Lower lobe of right lung (tissue), 2 donors: ENCODE measurements at places on chromosomes 13 and 19.

- no peak for DNase-seq
Observed at GRCh38 chr19:56142897-56143434, 1.9 kb downstream of the ZNF444 start.

DNA sequence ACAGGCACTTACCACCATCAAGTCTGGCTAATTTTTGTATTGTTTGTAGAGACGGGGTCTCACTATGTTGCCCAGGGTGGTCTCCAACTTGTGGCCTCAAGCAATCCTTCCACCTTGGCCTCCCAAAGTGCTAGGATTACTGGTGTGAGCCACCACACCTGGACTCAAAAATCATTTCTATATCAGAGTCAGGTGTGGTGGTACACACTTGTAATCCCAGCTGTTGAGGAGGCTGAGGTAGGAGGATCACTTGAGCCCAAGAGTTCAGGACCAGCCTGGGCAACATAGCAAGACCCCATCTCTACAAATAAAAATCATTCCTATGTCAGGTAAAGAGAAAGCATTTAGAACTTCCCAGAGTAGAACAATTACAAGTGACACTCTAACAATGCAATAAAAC lies 48.4 kb downstream of the MYO9B start:
- no peak for DNase-seq

DNA sequence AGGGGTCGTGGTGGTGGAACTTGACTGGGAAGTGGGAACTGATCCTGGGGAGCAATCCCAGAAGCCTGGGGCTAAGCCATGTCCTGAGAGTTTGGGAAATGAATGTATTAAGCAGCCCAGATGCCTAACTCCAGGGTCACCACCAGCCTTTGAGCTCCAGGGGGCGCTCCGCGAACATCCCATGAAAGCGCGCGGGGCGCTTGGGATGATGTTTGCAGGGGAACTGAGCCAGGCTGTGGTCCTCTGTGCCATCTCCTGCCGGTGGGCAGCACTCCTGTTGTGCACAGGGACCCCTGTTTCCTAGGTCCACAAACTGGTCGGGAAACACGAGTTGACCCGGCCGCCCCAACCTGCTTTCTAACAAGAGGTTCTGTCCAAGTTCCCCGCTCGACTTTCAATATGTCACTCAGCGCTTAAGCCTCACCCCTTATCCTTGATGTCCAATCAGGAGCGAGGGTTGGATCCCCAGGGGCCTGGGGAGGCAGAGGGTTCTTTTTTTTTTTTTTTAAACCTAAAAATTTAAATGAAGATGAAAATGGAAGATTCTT lies 14.4 kb downstream of the LEUTX start:
- peak; percentile 83 for DNase-seq

GRCh38 chr13:94369972-94370436 lies 109.5 kb downstream of the DCT start:
- no peak for DNase-seq

DNA sequence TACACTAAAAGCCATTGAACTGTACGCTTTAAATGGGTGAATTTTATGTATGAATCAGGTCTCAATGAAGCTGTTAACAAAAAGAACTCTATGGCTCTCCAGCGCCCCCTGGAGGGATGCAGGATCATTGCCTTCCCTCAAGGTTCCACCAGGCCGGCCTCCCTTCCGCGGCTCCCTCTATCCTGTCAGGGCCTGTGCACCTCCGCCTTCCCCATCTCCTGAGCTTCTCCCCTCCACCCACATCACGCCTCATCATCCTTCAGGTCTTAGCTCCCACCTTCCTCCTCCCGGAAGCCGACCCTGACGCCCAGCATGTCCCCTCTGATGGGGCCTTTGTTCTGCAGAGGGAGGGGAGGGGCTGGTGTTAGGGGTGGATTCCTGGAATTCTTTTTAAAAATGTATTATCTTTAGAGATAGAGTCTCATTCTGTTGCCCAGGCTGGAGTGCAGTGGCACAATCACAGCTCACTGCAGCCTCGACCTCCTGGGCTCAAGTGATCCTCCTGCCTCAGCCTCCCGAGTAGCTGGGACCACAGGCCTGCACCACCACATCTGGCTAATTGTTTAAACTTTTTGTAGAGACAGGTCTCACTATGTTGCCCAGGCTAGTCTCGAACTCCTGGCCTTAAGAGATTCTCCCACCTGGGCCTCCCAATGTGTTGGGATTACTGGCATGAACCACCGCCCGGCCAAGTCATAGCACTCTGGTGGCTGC lies 27.7 kb downstream of the MEIS3 start:
- peak; percentile 86 for DNase-seq

DNA sequence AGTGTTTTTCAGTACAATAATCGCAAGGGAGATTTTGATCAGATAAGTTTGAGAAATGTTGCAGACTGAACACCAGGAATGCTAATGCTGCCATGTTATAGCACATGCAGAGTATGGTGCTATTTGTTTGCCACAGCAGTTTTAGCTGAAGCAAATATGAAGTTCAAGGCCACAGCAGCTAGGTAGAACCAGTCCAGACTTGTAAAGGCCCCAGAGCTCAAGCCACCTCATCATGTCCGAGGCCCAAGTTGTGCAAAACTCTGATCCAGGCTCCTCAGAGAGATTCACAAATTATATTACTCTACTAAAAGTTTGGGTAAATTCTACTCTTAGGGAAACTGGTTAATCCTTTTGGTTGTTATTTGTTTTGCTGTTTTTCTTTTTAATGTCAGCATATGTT lies 2702.6 kb downstream of the PCDH9 start:
- DNase-seq: no peak

GRCh38 chr13:21603531-21604448 lies at the start of gene MICU2:
MICU2 (minus strand) TSS chr13:21604170; CDS start chr13:21604148, 22 bp downstream.
- DNase-seq: peak; percentile 97
